ENCODE measurements at places on chromosomes 5 and 9. TPM values are rescaled to one million over a fixed set of nuclear protein-coding genes. Genes with fewer than 3 reads are reported as not detected.
A peak's percentile ranks its signal among the peaks of the same experiment; 100 is the strongest.

C5orf52 gene
- total RNA-seq: not detected

CER1 gene
- not detected for total RNA-seq

GRCh38 chr5:146877783-146878475 lies 628 bp downstream of the PPP2R2B start:
- DNase-seq: peak; percentile 88

- DNase-seq: no peak
Observed at GRCh38 chr5:10352430-10353240, 860 bp upstream of the MARCHF6 start.

DNA sequence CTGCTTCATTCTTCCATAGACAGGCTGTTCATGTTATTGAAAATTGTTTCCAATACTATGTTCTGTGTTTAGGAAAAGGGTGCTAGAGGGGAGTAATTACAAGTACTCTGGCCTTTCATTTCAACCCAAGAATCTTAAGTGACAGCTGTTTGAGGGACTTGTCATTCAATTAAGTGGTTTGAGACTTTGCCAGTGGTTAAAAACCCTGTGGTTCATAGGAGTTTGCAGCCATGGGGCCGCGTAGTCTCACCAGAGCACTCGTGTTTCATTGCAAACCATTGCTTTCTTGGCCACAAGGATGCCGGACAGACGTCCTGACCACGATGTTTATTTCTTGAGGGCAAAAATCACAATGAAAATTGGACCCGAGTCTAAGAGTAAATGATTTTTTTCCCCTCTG lies 248.8 kb downstream of the NNT start:
- DNase-seq: no peak

DNA sequence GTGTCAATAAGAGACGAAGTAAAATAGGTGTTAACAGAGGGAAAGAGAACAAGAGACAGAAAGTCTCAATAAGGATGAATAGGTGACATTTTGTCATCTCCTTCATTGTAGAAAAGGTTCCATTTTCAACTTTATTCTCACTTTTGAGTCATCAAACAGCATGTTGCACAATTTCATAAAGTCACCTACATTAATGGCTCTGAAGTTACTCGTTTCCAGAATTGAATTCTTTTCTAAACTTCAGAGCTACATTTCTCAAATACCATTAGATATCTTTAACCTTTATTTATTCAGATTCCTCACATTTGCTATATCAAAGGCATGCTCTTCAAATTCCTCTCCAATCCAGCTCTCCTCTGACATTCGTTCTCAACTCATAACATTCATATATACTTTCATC lies 13.1 kb downstream of the ADAMTS6 start:
- peak; percentile 23 for DNase-seq

DNA sequence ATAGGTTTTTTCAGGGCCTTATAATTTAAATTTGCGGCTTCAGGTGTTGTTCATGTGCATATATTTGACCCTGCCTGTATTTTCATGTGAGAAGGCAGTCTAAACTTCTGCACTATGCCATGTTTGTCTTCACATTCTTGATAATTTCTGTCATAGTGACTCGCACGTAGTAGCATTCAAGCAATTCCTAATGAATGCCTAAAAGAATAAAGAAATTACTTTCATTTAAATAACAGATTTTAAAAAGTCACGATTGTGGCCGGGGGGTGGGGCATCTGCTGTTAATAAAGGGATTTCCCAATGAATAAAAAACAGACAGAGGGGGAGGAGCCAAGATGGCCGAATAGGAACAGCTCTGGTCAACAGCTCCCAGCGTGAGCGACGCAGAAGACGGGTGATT lies 318.0 kb downstream of the ADAMTS6 start:
- DNase-seq: peak; percentile 89

- DNase-seq: no peak
Observed at GRCh38 chr5:139486201-139486600, 3.6 kb upstream of the STING1 start.

Data from osteoblast (primary cell).